ENCODE measurements at places on chromosomes 2 and 18.

- no peak for DNase-seq
These were observed 10.7 kb downstream of the STEAP3 start for GRCh38 chr2:119234021-119235019.

DNA sequence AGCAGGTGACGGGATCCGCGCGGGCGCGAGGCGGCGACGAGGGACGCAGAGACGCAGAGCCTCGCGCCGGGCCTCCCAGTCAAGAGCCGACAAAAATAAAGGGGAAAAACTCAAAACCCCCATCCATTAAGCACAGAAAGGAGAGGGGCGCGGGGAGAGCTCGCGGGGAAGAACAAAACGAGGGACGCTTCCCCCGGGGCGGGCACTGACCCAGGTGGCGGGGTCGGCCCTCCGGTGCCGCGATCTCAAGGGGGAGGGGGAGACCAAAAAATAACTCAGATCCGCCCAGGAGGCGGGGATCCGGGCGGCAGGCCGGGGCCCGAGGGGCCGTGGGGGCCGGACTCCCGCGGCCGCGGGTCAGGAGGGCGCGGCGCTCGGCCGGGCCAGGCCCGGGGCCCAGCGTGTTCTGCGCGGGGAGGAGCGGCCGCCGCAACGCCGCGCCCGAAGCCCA, 597 bp downstream of the RNF103 start:
- no peak for DNase-seq

- DNase-seq = no peak
These were observed 674.9 kb downstream of the ZEB2 start for GRCh38 chr2:143844986-143845385.

DNA sequence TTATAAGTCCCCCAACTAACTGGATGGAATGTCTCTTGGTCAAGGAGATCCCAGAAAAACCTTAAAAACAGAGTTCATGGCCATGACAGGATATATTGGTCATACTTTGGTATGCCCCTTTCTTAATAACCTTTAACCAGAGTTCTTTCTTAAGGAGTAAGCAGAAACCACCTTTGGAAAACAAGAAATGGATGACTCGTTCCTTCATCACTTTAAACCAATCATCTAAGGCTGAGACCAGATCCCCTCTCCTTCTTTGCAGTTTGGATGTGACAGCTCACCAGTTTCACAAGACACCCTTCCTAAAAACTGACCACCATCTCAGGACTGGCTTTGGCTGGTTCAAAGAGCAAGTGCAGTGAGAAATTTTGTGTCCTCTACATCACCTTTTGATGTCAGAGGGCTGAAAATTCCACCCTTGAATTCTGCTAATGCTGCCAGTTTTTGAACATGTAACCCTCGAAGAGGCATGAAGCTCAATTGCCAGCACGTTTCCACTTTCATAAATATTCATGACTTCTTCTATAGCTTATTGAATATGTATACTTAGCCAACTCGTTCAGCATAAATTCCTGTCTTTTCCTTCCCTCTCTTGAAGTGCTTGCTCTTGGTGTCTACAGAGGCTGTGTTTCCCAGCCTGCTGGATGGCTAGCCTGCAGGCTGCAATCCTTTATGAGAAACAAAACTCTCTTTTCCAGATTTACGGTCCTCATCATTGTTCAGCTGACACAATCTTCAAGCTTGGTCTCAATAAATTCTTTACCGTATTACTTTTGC, 1323.5 kb upstream of the TMEFF2 start:
- no peak for DNase-seq

Data from stimulated activated CD4-positive, alpha-beta T cell treated with anti-CD3 and anti-CD28 coated beads, Interleukin-15, amount 100 ng/mL, for 1 hour (primary cell).